ENCODE measurements at places on chromosomes 12 and 14.

DNA sequence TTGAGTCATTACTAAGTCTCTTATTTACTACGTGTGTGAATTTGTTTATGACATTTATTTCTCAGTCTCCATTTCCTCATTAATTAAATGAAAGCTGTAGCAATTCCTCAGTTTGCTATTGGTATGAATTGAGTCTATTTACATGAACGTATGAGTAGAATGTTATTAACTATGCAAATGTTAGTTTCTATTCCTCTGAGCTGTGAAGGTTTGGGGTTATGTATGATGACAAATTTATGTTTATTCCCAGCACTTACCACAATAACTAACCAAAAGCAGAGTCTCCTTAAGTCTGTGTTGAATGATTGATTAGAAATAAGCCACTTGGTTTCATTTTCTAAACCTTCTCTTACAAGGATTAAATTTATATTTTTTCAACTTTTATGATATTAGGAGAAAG lies 1340.9 kb downstream of the FSCB start:
- no peak for DNase-seq

- no peak for DNase-seq
Measured at GRCh38 chr12:96343347-96343954, 56.8 kb downstream of the CDK17 start.

GRCh38 chr14:92768795-92769194 lies 20.4 kb upstream of the LGMN start:
- no peak for DNase-seq

DNA sequence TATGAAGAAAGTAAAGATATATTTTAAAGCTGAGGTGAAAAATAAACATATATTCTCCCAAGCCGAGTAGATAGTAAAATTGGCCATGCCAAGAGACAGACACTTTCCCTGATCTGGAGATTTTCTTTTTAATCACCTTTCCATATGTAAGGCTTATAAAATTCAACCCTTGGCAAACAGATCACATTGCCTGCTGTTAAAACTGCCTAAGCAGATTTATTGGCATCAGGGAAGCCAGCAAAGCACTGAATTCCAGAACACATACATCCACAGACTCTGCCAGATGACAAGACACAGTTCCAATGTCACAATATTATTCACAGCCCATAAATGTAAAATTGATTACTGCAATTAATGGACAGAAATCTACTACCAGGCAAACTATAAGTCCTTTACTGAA lies 78.2 kb upstream of the GARIN2 start:
- DNase-seq: no peak

DNA sequence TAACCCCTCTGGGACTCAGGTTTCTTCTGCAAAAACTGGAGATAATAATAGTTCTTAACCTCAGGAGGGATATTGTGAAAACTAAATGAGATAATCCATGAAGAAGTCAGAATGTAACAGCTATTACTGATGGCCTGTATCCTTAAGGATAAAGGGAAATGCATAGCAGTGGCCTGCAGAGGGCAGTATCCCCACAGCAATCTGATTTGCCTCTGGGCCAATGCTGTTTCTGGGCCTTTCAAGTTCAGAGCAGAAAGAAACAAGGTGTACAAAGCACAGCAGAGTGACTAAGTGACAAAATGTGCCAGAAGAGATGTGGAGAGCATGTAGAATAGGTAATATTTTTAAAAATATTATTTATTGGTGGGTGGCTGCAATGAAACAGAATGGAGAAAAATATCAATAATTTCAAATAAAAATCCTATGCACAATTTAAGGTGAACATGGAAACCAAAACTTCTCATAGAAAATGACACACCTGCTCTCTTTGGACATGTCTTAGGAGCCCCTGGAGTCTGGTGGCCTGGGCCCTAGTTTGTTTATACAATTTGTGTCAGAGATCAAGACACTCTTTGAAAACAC lies 90.3 kb downstream of the C12orf75 start:
- DNase-seq: peak; percentile 66

- DNase-seq: peak; percentile 68
Measured at GRCh38 chr14:68824517-68825347, 31.9 kb upstream of the ZFP36L1 start.

GRCh38 chr12:124713436-124714082 lies 146.1 kb upstream of the NCOR2 start:
- DNase-seq: no peak

DNA sequence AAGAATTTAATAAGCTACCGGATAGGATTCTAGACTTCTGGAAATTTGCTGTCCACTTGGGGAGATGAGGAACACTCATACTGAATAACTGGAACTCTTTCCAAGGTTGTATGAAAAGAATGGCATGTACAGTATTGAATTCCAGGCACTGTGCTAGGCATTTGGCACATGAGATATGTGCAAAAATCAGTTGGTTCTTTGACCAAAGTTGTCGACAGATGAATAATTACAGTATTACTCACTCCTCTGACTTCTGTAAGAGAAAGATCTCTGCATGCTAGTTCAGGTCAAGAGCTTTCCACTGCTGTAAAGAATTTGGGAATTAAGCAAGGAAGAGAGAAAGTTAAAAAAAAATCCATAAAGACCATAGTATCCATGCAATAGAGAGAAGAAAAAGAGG lies 764.7 kb downstream of the BCL11B start:
- no peak for DNase-seq

DNA sequence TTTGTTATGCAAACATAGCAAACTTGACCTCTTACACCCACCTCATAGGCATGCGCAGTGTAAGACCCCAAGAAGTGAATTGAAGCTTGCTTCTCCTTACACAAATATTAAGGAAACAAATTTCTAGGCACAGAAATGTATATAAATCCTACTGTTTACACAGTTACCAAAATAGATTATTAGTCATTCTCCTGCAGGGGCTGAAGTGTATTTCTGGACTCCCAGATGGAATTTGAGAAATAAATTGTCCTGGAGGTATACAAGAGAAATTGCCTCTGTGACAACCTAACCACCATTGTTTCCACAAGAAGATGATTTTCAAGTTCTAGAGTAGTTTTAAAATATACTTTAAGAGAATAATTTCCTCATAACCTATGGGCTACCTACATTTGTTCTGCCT lies 656.0 kb upstream of the MDGA2 start:
- no peak for DNase-seq

- DNase-seq: no peak
Measured at GRCh38 chr12:127311720-127312364, 955.1 kb upstream of the TMEM132C start.

GRCh38 chr12:2498964-2499500 lies 295.7 kb upstream of the FKBP4 start:
- no peak for DNase-seq

DNA sequence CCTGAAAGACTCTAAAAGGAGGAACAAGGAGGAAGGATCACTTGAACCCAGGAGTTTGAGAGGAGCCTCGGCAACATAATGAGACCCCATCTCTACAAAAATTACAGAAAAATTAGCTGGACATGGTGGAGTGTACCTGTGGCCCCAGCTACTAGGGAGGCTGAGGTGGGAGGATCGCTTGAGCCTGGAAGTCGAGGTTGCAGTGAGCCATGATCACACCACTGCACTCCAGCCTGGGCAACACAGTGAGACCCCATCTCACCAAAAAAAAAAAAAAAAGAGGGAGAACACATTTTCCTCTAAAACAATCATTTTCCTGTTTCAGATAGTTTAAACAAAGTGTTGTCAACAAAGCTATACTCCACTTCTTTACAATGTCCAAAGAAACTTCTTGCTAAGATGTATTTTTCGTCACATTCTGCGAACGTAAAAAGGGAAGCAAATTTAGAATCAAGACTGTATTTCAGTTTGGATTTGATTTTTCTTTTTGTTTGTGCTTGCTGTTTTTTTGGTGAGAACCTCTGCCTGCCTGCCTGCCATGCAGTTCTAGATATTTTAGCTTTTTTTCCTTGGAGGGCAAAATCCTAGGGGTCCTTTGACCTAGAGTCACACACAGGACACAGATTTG lies 5.1 kb downstream of the HCAR1 start:
- DNase-seq: no peak

- peak; percentile 95 for DNase-seq
Measured at GRCh38 chr12:54368709-54369596, 4.7 kb upstream of the GPR84 start.

DNA sequence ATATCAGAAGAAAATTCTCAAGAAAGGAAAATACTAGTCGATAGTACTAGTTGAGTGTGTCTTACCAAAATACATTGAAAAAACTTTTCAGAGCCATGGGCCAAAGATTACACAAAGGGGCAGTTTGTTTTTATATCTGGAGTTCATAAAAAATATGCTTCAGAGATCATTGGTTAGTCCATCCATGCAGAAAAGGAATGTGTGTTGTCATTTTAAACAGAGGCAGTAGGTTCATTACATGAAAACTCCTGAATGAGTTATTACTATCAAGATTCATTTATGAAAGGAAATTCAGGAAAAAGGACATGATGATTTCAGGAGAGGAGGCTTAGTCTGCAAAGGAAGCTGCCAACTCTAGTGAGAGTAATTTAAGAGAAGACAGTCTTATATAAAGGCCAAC lies 354.8 kb downstream of the AEBP2 start:
- DNase-seq: no peak

DNA sequence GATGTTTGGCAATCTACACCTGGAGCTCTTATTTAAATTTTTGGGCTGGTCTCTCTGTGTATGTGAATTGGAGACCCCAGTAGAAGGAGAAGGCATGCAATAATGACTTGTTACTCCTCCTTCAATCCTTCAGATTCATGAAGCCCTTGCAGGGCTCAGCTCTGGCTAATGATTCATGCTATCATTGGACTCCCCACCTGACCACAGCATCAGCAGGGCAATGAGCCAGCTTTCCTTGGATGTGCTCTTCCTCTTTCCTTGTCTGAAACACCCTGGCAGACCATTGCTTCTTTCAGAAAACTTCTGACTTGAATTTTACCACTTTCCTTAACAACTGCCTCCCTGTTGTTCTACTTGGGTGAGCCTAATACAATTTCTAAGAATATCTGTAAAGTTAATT lies 1019.2 kb downstream of the AACS start:
- DNase-seq: no peak

GRCh38 chr12:27282754-27283153 lies 38.7 kb downstream of the STK38L start:
- no peak for DNase-seq

DNA sequence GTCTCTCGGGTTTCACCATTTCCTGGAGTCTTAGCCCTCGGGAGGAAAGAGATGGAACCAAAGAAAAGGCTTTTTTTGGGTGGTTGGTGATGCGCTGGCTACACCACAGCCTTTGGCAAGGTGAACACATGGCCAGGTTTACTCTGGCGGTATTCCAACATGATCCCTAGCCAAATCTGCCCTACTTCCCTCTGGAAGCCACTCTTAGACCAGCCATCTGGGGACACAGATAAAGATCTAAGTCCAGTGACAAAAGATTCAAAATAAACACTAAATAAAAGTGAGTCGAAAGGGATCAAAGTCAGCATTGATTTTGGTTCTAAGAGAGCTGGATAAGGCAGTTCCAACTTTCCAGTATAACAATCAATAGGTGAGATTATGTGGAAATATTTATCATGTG lies 694.5 kb downstream of the VRK1 start:
- no peak for DNase-seq

GRCh38 chr12:103093499-103094106 lies 136.1 kb downstream of the ASCL1 start:
- DNase-seq: no peak

GRCh38 chr12:122852336-122853275 lies 17.3 kb downstream of the HIP1R start:
- no peak for DNase-seq

DNA sequence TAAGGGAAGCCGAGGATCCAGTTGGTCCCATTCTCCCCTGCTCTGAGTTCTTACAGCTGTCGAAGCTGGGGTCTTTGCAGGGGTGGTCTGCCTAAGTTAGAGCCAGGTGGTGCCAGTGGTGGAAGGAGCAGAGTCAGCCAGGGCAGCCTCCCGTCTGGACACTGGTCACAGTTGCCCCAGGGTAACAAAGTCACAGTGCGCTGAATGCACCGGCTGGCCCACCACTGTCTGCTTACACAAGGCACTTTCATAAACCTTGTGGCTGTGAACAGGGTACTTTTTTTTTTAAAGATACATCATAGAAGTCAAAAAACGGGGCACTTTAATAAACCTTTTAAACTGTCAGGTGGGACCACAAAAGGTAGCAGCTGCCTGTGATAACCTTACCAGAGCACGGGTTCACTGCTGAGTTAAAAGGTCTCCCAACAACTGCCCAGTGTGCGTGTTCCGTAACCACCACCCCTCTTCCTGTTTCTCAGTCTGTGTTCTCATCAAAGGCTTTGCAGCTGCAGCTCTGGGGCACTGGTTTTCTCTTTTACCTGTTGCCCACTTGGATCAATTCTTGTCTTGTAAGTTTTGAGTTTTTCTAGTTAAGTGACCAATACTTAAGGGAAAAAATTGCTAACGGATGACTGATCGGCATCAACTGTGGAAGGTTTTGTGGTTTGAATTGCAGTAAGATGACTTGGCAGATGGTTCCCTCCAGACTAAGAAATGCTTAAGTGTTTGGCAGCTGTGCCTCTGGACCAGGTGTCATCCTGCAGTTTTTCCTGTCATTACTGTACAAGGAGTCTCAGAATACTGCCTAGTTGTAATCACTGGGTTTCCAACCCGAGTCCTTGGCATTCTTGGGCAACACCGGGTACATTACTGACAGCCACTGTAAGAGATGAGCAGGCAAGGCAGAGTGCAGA lies 55.9 kb downstream of the DYNC1H1 start:
- DNase-seq: no peak

DNA sequence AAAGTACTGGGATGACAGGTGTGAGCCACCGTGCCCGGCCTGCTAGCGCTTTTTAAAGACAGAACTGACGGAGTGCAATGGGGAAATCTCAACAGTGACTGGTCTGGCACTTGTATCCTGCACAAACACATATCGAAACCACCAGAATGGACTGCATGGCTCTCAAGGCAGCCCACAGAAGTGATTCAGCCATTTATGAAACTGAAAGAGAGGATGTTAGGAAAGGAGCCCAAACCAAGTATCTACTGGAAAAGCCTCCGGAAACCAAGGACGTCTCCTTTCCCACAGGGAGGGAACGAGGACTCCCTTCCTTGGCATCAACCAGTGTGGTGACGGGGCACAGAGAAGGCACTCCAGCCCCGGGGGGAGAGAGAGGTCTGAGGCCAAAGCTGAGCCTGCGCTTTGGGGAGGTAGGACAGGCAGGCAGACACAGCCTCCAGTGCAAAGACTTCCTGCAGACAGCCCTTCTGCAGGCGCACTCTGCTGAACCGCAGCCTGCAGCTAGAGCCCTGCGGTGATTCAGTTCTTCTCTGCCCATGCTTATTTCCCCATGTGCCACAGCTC lies 16.5 kb downstream of the SLC15A4 start:
- no peak for DNase-seq

- DNase-seq: no peak
Measured at GRCh38 chr12:25977047-25977446, 18.6 kb downstream of the RASSF8 start.

GRCh38 chr12:52207895-52208294 lies 16.1 kb upstream of the KRT80 start:
- DNase-seq: peak; percentile 69

- DNase-seq: no peak
Measured at GRCh38 chr12:54424224-54424623, 5.2 kb upstream of the ITGA5 start.

DNA sequence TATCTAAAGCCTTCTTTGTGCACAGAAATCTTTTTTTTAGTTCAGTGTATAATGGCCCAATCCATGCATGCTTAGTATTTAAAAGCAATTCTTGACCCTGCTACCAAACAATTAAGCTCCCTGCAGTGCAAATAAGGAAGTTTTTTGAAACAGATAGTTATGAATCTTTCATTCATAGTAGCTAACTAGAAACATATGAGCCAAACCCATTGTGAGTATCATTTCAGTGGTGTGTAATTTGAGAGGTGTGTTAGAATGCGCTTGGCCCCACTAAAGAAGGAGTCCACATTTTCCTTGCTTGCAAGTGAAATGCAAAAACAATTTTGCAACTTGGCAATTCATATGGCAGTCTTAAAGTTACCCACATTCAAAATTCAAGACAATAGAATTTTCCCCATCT lies 14.4 kb downstream of the EPS8 start:
- no peak for DNase-seq

Data from left hindlimb (tissue), 1 donor.